Activated T-helper 2 cell treated with anti-CD3 and anti-CD28 coated beads, Interferon-gamma antibody, Interleukin-2, Interleukin-4, amounts not matched to agents 10 μg/mL and 5 μg/mL and 100 μg/mL, durations not matched to agents 14 hours and 24 hours and 36 hours (primary cell): ENCODE measurements at places on chromosomes 3 and 15.

- DNase-seq = no peak
Observed at GRCh38 chr3:25107918-25108617, 320.0 kb upstream of the RARB start.

- no peak for DNase-seq
Observed at GRCh38 chr3:138412821-138413551, 21.4 kb upstream of the ESYT3 start.

GRCh38 chr15:38247336-38247735, 5.3 kb upstream of the SPRED1 start:
- no peak for DNase-seq

DNA sequence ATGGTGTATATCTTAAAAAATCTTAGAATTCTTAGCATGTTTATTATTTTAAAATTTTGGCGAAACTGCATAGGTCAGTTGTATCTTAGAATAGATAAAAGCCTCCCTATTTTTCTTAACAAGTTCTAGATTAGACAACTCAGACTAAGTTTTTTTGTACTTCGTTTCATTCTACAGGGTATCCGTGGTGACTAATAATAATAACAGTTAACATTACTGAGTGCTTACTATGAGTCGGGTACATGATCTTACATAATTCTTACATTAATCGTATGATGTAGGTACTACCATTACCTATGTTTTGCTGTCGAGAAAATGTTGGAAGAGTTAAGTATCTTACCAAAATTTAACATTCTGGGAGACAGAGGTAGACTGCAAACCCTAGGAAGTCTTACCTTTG, 60.7 kb downstream of the UBE2E2 start:
- no peak for DNase-seq

DNA sequence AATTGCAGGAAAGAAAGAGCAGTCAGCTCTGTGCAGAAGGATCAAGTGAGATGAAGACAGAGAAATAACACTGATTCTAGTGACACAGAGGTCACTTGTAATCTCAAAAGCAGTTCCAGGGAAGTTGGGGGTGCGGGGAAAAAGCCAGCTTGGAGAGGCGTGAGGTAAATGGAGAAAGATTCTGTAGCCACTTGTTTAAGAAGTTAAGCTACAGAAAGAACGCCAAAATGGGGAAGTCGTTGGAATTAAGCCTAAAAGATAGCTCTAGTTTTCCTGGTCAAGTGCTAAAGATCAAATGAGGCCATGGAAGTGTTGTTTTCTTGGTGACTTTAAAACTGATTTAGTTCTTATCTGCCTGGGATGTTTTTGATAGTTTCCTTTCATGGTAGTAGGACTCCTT, 152.0 kb downstream of the GREM1 start:
- DNase-seq = no peak

- DNase-seq = no peak
Observed at GRCh38 chr15:85351965-85352364, 28.4 kb upstream of the AKAP13 start.

DNA sequence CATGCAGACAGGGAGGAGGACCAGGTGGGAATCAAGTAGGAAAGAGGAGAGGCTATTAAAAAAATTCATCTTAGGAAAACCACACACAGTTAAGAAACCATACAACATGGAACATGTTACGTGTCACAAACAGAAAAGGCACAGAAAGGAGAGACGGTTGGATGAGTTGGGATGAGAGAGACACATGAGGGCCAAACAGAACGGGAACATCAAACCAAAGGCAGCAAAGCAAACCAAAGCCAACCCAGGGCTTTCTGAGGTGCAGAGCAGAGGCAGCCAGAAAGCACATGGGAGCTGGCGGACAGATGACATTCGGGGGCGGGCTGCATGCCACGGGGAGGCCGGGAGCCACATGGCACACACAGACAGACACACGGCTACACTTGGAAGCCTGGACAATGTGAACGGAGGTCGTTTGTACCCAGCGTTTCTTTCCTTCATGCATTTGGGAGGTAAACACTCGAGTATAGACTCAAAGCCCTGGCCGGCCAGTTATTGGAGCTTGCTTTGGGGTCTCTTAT, 8.6 kb upstream of the SEC13 start:
- no peak for DNase-seq

GRCh38 chr3:143707848-143708247, 140.4 kb downstream of the SLC9A9 start:
- no peak for DNase-seq

- no peak for DNase-seq
Observed at GRCh38 chr3:172987273-172987672, 153.8 kb downstream of the SPATA16 start.

GRCh38 chr15:41877631-41878354, 16.1 kb downstream of the SPTBN5 start:
- no peak for DNase-seq

- DNase-seq = no peak
Observed at GRCh38 chr15:60208709-60209108, 189.1 kb downstream of the ANXA2 start.

- DNase-seq = no peak
Observed at GRCh38 chr3:61493339-61493738, 68.0 kb upstream of the PTPRG start.

GRCh38 chr15:61871926-61872522, 188.2 kb downstream of the VPS13C start:
- DNase-seq = no peak

GRCh38 chr15:99306694-99307338, 55.5 kb downstream of the LRRC28 start:
- DNase-seq = no peak

GRCh38 chr15:31346367-31347066, 19.9 kb downstream of the KLF13 start:
- no peak for DNase-seq

DNA sequence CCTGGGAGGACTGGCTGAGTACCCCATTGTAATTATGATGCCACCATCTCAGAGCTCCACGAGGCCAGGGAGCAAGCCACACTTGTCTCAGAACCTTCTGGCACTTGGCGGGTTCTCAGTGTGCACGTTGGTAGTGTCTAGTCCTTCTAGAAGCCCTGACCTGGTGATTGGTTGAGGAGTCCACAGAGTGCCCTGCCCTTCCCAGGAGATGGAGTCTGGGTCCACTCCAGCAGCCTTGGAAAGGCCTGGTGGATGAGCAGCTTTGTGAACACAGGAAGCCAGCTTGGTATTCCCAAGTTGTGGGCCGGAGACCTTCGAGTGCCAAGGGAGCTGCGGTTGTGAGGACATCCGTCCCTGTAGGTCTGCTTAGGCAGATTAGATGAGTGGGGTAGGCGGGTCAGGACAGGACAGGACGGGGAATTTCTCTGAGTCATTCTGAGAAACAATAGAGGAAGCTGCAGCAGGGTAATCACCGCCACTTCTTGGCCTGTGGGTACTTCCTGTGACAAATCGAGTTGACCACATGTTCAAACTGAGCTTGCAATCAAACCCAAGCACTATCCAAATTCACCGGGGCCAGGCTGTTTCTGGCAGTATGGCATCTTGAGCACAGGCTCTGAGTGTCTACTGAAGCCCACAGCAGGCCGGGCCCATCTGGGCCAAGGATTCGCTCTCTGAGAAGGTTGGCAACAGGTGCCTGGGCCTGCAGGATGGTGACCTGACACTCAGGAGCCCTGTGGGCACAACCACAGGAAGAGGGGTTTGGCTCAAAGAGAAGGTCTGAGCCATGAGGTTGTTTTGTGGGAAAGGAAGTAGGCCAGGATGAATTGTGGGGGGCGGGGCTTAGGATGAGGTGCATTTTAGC, 71.5 kb upstream of the PLXNA1 start:
- DNase-seq = peak; percentile 76

GRCh38 chr3:176914764-176915163, 282.5 kb downstream of the TBL1XR1 start:
- no peak for DNase-seq

DNA sequence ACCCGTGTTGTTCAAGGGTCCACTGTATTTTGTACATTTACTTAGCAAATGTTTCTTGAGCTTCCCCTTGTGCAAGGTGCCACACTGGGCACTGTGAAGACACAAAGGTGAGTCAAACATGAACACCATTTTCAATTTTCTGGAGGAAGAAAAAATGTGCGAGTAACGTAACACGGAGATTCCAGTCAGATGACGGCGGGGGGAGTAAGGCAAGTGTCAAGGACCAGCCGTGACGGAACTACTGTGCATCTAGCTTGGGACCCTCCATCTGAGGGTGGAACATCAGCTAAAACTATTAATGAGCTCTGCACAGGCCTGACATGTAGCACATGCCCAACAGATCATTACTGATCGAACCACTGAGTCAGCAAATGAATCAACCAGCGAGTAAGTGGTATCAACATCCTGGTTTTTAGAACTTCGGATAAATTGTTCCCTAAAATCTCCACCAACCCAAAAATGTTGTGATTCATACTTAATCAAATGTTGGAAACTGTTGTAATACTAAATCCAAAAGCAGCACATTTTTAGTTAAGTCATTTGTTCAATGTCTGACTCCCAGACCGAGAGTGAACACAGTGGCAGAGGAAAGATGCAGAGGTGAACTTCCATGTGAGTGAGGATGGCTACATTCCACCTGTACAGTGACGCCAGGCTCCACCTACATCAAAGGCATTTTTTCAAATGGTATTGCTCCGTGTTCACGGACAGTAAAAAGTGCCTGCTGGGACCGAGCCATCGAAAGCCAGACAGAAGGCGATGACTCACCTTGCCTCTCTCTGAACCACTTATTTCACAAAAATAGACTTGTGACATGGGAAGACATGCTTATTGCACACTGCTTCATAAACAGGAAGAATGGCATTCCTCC, 172.2 kb downstream of the ATP10A start:
- no peak for DNase-seq

- DNase-seq = no peak
Observed at GRCh38 chr3:51722362-51722761, 15.5 kb downstream of the GRM2 start.

DNA sequence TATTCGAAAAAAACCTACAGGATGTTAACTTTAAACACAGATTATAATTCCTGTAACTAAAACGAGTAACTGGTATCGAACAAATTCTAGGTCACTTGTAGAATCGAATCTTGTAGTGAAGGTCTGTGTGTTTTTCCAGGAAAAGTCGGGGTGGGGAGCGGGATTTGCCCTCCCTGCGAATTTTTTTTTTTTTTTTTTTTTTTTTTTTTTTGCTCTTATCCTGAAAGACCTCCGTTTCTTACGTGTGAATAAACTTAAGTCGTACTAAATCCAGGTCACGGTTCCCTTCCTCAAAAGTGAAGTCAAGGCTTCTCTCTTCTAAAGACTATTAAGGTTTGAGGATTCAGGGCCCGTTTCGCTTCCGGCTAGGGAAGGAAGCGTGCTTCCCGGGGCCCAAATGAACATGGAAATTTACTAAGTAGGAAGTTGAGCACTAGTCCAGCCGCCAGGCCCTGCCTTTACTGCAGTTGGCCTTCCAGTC, 770 bp downstream of the TBC1D5 start:
- no peak for DNase-seq

GRCh38 chr15:85690561-85691231, 104.0 kb downstream of the KLHL25 start:
- peak; percentile 43 for DNase-seq

GRCh38 chr3:116140100-116140689, 305.1 kb downstream of the LSAMP start:
- DNase-seq = no peak

GRCh38 chr3:12963231-12963896, 109.9 kb downstream of the IQSEC1 start:
- DNase-seq = no peak

DNA sequence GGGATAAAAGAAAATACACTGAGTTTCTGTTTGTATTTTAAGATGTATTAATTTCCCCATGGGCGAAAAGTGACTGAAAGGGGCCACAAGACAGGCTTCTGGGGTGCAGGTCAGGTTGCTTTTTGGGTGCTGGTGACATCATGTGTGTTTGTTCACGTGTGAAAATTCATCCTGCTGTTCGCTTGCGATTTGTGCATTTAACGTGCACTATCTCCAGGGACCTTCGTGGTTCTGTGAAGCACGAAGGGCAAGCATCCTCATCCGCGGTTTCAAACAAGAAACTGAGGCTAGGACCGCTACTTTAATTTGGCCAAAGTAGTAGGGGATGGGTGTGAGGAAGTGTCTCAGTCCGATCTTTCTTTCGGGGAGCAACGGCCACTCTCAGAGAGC, 1.6 kb upstream of the SMAD6 start:
- DNase-seq = no peak

DNA sequence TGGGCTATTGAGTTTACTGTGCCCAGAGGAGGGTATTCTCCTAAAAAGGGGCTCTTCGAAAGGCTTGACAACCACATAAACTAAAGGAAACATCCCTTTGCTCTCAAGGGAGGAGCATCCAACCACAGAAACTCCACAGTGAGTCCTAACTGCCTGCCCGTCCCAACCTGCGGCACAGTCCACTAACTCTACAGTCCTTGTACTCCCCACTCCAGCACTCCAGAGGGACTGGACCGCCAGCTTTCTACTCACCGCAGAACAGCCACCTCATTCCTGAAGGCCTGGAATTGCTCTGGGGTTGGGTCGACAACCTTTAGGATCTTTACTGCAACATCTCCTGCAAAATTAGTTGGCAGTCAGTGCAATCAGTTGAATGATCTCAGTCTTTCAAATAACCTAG, 34.6 kb downstream of the MKRN2 start:
- DNase-seq = no peak

GRCh38 chr3:36649125-36649524, 115.2 kb downstream of the DCLK3 start:
- no peak for DNase-seq
